ENCODE measurements at places on chromosomes 12 and 14.
A peak's percentile ranks its signal among the peaks of the same experiment; 100 is the strongest.

DNA sequence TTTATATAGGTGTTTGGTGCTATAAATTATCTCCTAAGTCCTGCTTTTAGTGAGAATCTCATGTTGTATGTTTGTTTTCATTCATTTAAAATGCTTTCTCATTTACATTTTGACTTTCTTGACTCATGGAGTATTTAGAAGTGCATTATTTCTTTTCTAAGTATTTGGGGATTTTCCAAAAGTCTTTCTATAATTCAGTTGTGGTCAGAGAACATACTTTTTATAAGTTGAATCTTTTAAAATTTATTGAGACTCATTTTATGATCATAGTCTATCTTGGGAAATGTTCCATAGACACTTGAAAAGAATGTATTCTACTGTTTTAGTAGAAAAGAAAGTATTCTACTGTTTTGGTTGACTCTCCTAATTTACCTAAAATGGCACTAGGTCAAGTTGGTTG is 168.2 kb downstream of the AKAP6 start:
- peak; percentile 67 for DNase-seq

GRCh38 chr14:67429510-67430205 is 17.7 kb upstream of the PLEK2 start:
- DNase-seq = peak; percentile 37

GRCh38 chr12:1843641-1844005 is 23.3 kb downstream of the LRTM2 start:
- no peak for DNase-seq

DNA sequence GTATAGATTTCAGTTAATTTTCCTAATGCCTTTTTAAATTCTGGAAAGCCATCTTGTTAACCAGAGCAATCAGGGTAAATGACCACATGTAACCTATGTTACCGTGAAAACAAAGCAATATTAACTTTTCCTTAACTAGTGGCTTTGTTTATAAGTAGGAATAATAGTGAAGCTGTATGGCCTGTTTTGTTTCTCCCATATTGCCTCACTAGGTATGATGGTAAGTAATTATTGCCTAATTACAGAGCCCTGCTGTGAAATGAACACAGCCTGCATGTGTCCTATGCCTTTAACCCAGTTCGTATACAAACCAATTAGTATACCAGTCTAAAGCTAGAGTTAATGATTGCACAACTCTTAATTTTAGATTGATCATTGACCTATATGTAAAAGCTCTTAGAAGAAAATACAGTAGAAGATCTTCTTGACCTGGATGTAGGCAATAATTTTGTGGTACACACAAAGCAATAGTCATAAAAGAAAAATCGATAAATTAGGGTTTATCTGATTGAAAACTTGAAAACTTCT is 249.9 kb downstream of the CCDC91 start:
- no peak for DNase-seq

- no peak for DNase-seq
Measured at GRCh38 chr14:36666416-36667206, 5.0 kb downstream of the PAX9 start.

- DNase-seq = no peak
Measured at GRCh38 chr14:95569440-95569839, 34.6 kb downstream of the GLRX5 start.

DNA sequence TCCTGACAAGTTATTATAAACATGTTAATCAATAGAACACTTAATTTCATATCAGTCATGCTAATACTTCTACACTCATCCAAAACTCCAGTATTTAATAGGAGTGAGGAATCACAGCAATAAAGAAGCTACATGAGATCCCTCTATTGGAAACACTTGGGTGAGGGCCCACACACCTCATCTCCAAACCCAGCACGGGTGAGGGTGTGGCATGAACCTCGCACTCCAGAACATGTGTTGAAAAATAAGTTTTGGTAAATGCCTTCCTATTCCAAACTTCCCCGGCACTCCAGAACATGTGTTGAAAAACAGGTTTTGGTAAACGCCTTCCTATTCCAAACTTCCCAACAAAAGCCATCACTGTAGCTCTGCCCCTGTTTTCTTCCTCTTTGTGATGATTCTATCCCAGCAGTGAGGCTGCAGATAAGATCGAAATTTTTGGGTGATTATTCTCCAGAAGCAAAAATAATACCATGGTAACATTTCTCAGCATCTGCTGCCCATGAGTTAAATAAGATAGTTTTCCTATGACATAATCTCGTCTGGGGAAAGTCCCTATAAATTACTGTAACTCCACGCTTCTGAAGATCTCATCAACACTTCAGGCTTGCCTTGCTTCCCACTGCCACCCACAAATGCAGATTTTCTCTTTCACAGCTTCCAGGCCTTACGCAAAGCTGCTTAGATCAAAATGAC is 24.4 kb upstream of the PTPRB start:
- peak; percentile 87 for DNase-seq

GRCh38 chr12:11886339-11886738 is 184.4 kb upstream of the BCL2L14 start:
- DNase-seq = no peak

- DNase-seq = peak; percentile 94
Measured at GRCh38 chr12:2163177-2163941, 110.6 kb downstream of the CACNA1C start.

- DNase-seq = no peak
Measured at GRCh38 chr14:40629144-40629543, 977.5 kb upstream of the LRFN5 start.

GRCh38 chr12:56990648-56991318 is 15.6 kb downstream of the ZBTB39 start:
- no peak for DNase-seq

GRCh38 chr12:112906712-112907414 is at the start of gene OAS1:
Gene OAS1 (plus strand): TSS chr12:112906962. CDS start chr12:112907040, 78 bp downstream.
- peak; percentile 5 for DNase-seq

DNA sequence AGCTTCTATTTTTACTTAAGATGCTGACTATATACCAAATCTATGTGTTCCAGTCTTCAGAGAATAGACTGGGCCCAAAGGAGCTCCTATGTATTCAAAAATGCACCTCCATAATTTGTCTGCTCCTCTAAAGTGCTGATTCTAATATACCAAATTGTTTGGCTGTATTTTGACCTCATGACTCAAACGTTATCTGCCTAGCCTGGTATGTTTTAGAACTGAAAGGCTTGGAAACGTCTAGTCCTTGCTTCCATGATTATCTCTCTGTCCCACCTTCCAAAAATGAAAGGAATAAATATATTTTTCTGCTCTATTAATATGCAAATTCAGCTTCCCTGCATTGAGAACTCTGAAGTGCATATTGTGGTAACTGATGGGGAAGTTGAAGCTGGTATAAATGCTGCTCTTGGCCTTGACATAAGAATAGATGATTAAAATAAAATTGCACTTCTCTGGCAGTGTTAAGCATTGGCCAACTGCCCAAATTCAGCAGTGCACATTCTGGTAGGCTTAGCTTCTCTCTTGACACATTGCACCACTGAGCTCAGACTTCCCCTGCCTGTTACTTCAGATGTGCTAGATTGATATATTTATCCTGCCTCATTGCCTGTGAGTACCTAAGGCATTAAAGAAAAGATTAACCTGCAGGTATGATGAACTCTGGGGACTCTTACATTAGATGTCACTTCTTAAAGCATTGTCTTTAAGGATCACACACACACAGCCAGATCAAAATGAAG is 882.3 kb downstream of the RPS29 start:
- no peak for DNase-seq

GRCh38 chr12:93741659-93742109 is 64.5 kb downstream of the CRADD start:
- DNase-seq = no peak

- peak; percentile 45 for DNase-seq
Measured at GRCh38 chr14:77314043-77314442, 6.6 kb downstream of the POMT2 start.

- DNase-seq = peak; percentile 95
Measured at GRCh38 chr14:60102389-60102788, 10.7 kb downstream of the PCNX4 start.

- DNase-seq = peak; percentile 41
Measured at GRCh38 chr14:79708426-79709388, 502.6 kb downstream of the DIO2 start.

DNA sequence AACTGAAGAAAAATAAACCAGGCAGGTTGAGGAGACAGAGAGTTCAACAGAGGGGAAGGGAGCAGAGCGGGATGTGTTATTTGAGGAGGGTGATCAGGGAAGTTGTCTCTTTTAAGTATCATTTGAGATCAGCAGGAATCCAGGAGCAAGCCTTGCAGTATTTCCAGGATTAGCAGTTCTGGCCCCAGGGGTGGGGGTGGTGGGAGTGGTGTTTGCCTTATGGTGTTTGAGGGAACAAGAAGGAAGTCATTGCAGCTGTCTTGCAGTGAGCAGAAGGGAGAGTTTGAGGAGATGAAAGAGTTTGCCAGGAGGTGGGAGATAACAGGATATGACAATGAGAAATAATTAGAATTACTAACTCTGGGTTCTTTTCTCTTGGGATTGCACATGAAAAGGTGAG is 418.6 kb downstream of the NELL2 start:
- DNase-seq = no peak

DNA sequence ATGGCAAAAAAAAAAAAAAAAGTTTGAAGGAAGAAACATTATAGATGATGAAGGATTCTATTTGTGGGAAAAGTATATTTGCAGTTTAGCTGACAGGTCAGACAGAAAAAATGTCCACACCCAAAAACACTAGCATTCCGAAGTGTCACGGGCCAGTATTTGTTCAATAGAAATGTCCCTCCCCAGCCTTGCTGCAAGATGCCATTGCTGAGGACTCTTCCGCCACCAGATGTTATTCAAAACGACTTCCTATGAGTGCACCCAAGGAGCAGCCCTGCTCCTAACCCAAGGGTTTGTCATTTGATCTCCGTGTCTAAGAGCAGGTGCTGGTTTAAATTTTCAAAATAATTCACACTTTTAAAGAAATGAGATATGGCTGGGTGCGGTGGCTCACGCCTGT is 163.1 kb downstream of the GCH1 start:
- no peak for DNase-seq

DNA sequence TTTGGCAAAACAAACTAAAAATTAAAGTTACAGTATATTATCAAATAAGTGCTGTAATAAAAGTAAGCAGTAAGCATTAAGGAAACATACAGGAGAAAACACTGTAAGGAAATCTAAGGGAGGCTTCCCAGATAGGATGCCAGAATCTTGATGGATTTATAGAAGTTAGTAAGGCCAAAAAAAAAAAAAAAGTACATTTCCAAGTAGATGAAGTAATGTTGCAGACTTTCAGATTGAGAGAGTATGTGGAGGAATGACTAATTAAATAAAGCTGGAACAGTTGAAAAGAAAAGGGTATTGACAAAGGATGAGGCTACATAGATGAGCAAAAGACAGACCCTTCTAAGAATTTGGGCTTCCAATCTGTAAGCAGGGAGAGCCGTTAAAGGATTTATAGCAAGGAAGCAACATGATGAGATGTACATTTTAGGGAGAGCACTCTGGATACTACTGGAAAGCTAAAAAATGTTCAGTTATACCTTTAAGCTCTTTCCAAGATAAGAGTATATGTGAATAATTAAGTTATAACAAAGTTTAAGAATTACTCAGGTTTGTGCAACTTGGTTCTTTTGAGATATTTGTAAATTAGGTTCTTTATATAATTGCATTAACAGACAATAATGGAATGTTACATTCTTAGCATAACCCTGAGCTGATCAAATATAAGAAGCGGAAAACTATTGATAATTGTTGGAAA is 87.5 kb upstream of the MON2 start:
- peak; percentile 51 for DNase-seq

DNA sequence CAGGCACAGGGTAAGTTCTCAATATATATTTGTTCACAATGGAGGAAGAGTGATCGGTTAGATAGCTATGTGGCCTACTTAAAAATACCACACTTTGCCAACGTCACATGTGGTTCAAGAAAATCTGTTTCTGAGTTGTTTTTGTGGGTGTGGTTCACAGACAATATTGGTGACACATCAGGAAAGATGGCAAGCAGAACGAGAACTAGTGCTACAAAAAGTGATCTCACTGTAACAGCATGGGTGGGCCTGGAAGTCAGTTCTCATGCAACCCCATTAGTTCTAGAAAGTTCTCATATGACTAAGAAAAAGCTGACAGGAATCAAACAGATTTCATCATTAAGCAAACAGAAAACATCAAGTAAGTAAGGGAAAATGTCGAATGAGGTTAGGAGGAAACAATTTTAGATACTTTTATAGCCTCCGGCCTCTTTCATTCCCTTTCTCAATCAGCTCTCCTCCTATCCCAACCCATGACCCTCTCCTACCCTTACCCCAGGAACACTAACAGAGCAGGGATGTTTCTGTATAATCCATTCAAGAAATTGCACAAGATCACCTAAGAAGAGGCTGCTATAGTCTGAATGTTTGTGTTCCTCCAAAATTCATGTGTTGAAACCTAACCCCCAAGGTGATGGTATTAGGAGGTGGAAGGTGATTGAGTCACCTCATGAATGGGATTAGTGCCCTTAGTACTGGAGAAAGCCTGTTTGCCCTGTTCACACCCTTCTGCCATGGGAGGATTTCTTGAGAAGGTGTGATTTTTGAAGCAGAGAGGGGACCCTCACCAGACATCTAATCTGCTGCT is 15.5 kb upstream of the NTN4 start:
- DNase-seq = peak; percentile 95

- DNase-seq = no peak
Measured at GRCh38 chr12:100904270-100904669, 109.7 kb downstream of the ANO4 start.

- DNase-seq = peak; percentile 8
Measured at GRCh38 chr14:39175445-39176262, 600 bp downstream of the PNN start.

GRCh38 chr14:90093942-90094595 is 32.3 kb downstream of the KCNK13 start:
- no peak for DNase-seq
